ENCODE measurements at places on chromosomes 3 and 15.
A peak's percentile ranks its signal among the peaks of the same experiment; 100 is the strongest.

DNA sequence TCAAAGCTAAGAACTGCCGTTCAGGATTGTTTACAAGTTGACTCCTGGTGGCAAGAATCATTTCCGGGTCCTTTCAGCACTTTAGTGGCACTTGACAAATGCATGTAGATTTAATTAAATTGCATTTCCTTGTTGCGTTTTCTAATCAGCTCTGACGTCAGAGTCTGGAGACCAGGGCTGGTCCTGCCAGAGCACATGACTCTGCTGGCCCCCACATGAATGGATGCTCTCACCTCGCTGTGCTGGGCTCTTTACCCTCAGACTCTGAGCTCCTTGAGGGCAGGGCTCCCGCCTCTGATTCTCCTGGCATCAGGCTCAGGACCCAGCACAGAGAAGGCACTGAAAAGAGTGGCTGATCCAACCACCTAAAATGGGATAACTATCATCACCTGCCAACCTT is 69.4 kb downstream of the FEM1B start:
- DNase-seq: no peak

DNA sequence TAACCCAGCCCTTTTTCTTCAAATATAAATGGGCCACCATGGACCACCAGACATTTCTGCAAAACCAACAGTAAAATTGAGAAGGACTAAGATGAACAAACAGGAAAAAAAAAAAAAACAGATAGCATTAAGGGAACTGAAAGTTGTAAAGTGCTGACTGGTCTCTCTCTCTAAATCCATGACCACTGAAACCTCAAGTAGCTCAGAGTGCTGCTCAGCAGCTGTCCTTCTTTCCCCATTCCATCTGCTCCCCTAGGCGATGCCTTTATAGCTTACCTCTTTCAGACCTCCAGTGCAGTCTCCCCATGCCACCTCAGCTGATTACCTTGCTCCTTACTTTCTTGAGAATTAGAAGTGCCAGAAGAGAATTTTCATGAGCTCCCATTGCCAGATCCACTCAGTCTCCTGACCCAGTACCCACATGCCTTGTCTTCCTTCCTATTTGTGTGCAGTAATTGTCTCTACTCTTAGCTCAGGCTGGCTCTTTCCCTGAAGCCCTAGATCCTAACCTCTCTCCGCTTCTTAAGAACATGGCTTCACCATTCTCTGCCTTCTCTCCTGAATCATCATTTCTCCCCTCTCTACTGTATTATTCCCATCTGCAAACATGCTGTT is 23.9 kb upstream of the XIRP1 start:
- no peak for DNase-seq

GRCh38 chr3:107240183-107241091 is 136.8 kb upstream of the CCDC54 start:
- DNase-seq: no peak

- no peak for DNase-seq
Observed at GRCh38 chr15:49036650-49037545, 9.3 kb downstream of the SECISBP2L start.

- DNase-seq: no peak
Observed at GRCh38 chr3:459311-459670, 262.7 kb downstream of the CHL1 start.

GRCh38 chr15:101045236-101045646 is 126.1 kb downstream of the LRRK1 start:
- peak; percentile 78 for DNase-seq
